Amygdala (tissue), 56 donors: ENCODE measurements at places on chromosomes 1 and 21.

DNA sequence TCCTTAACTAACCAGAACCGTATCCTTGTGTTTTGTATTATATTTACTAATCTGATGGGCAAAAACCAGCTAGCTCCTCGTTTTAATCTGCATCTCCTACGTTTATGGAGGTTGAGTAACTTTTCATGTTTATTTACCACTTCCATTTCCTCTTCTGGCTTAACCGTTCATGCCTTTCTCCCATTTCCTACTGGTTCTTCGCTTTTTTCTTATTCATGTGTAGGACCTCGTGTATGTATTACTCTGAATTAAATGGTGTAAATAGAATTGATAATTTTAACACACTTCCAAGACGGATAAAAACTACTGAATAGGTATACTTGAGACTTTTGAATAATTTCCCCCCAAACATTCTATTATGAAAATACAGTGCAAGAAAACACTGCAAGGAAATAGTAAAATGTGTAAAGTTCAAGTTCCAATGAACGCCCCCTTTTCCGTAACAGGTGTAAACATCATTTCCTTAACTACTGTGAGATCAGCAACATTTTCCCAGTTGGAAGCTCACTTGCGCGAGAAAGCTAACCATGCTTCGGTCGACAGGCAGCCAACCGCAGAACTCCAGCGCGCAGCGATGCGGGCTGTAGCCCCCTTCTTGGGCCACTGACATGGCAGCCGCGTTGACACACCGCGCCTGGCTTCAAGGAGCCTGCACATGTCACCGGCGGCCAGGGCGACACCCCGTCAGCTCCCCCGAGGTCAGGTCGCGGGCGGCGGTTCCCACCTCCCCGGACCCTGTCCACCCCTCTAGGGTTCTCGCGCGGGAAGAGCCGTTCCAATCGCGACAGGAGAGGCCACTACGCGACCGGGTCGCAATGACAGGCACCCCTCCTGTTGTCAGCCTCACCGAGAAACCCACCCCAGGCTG is 816 bp downstream of the EDEM3 start:
- DNase-seq, result peak; percentile 36

GRCh38 chr1:167227934-167228378 is 7.3 kb downstream of the POU2F1 start:
- DNase-seq, result no peak

DNA sequence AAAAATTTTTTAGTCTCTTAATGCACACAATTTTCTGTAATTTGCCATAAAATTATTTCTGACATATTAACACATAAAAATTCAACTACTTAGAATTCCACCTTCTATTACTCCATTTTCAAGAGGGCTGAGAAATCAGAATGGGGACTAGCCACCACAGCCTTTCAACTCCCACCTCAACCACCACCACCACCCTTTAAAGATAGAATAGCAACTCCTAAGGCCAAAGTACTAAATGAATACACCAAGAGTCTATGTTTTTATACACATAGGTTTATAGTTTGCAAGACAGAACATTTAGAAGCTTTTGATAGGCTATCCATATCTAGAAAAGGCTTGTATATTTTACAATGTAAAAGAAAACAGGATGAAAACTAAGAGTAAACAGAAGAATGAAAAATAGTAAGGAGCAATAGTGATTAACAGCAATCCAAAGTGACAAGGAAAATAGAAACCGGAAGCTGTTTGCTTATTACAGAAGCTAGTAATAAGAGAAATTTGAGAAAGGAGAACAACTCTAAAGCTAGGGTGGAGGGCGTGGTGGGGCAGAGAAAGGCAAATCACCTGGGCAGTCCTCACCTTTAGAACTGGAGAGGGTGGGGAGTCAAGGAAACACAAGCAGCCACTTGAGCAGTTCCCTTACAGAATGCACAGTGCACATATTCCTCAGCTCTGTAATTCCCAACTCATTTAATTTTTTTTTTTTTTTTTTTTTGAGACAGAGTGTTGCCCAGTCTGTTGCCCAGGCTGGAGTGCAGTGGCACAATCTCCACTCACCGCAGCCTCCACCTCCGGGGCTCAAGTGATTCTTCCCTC is 27.7 kb downstream of the EPS15 start:
- no peak for DNase-seq

- no peak for DNase-seq
Observed at GRCh38 chr1:9139930-9140329, 11.0 kb upstream of the GPR157 start.

DNA sequence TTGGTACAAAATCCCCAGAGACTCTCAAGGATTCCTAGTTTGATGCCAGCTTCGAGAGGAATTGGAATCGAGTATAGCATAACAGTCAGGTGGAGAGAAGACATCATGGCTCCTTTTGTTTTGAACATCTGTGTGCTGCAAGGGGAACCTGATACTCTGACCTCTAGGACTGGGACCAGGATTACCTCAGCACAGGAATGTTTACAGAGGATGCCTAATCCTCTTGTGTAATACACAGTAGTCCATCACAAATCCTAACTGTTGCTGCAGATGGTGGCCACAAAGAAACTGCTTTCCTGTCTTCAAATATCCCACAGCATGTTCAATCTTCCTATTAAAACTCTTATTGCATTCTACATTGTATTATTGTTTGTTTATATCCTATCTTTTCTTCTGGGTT is 111.8 kb upstream of the PRMT6 start:
- no peak for DNase-seq

GRCh38 chr1:158145173-158145719 is 35.4 kb upstream of the CD1D start:
- DNase-seq, result peak; percentile 10

DNA sequence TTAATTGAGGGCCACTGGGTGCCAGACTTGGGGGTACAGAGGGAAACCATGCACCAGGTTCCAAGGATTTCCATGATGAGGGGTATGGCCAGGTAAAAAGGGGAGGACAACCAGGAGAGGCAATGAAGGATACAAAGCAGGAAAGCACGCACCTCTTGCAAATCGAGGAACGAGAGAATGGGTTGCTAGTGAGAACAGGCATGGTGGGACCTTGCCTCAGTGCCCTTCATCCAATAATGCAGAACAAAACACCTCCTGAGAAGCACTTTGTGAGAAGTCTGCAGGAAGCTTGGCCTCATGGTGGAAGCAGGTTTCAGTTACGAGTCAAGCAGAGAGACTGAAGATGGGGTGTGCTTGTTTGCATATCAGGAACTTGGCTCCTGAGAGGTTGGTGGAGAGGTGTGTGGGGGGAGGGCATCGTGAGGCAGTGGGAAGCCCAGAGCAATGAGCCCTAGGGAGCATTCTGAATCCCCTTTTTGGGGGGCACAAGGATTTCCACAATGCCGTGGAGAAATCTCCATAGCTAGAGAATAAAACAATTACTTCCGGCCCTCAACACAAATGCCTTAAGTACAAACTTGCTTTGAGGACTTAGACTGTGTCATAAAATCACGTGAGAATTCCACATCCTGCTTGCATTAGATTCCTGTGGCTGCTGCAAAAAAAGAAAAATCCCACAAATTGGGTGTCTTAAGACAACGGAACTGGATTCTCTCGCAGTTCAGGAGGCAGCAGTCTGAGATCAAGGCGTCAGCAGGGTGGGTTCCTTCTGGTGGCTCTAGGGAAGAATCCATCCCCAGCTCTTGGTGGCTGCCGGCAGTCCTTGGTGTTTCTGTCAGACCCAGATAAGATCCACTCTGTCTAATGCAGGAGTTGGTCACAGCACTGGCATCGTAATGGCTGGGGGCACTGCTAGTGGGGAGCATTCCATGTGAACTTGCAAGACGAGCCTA is 54.9 kb upstream of the BACE2 start:
- peak; percentile 31 for DNase-seq

GRCh38 chr1:201791051-201791778 is 37.7 kb upstream of the IPO9 start:
- no peak for DNase-seq

GRCh38 chr21:45482899-45483821 is 59.1 kb downstream of the SLC19A1 start:
- DNase-seq, result no peak

GRCh38 chr1:26961826-26962225 is 1.6 kb upstream of the KDF1 start:
- DNase-seq, result no peak

DNA sequence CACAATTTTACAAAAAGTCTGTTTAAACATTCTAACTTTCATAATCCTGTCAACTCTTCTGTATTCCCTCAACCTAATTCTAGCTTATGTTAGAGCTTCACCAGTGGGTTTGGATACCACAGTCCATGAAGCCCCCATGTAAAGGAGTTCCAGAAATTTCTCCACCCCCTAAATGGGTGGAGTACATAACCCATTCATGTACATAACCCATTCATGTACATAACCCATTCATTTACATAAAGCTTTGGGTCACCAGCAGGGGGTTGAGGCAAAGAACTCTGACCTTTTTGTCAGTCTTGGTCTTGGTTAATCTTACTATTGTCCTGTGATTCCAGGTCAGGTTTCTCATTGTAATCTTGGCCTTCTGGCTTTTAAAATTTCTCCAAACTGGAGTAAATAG is 61.6 kb downstream of the SMYD2 start:
- DNase-seq, result no peak

GRCh38 chr1:53739109-53739681 is at the start of gene GLIS1:
GLIS1 (minus strand) TSS chr1:53739164; CDS start chr1:53738064, 1,100 bp downstream.
- DNase-seq, result peak; percentile 47

- no peak for DNase-seq
Observed at GRCh38 chr1:24868016-24868875, 61.8 kb downstream of the RUNX3 start.

DNA sequence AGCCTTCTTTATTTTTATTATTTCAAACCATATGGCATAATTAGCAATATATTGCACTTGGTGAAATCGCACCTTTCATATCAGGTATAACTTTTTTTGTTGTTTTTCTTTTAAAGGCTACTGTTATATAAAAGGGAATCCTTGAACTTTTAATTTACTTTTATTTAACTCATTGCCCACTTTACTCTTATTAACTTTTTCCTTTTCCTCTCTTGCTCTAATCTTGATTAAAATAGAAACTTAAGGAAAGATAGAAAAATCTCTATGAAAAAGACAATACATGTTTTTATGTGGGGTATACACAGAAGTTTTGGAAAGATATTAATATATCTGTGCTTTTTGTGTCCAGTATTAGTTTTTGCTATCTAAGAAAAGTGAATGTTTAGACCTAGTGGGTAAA is 805.8 kb downstream of the USP25 start:
- DNase-seq, result no peak

DNA sequence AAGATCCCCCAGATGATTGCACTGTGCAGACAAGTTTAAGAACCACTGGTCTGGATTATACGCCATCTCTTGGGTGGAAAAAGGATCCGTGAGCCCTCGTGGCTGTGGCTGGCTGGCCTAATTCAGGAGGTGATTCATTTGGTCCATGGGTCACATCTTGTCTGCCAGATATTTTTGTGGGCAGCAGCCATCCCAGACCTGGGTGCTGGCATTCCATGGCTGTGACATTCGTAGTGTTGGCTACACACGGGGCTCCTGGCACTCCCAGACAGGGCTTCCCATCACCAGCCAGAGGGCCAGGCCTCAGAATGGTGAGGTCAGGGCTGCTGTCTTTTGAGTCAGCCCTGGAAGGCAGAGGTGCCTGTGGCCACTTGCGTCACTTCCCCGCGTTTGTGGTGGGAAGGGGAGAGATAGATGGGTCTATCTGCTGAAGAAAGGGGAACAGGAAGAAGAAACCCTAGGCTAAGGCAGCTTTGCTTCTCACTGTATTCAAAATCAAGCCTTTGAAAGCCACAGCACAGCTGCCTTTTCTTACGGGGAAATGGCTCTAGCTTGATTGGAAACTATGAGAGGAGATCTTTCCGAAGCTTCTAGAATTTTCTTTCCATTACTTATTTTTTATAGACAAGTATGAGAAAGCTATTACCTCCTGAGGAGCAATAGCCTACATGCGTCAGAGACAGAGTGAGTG is 32.4 kb downstream of the EIF2D start:
- no peak for DNase-seq

GRCh38 chr1:244052016-244052727 is 1.1 kb downstream of the ZBTB18 start:
- no peak for DNase-seq

DNA sequence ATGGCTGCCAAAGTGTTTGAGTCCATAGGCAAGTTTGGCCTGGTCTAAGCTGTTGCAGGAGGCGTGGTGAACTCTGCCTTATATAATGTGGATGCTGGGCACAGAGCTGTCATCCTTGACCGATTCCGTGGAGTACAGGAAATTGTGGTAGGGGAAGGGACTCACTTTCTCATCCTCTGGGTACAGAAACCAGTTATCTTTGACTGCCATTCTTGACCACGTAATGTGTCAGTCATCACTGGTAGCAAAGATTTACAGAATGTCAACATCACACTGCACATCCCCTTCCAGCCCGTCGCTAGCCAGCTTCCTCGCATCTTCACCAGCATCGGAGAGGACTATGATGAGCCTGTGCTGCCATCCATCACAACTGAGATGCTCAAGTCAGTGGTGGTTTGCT is 215.8 kb upstream of the JUN start:
- DNase-seq, result no peak

GRCh38 chr1:157166590-157166989 is 28.4 kb upstream of the ETV3 start:
- no peak for DNase-seq

DNA sequence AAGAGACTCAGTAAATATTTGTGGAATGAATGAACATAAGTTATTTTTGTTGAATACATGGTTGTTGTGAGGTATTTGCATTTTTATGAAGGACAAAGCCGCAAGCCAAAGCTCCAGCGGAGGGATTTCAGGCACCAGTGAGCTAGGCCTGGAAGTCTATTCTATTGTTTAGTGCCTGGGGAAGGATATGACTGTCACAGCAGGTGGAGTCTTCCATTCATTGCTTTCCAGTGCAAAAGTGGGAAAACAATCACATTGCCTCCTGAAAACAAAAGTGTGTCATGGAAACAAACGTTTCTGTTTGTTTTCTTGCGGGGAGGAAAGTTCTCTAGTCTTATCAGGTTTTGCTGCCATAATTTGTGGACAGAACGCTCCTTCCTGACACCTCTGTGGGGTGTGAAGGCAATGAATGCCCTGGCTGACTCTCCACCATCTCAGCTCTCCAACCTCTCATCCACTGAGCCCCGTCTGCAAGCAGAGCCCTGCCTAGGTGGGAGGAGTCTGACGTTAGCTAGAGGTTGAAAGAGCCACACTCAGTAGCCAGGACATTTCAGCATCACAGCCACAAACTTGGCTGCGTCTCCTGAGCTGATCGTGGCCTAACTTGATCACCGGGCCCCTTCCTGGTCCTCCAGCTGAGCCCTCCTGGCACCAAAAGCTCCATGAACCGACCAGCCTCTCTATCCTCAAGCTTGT is 739.1 kb downstream of the MATN1 start:
- no peak for DNase-seq
